ENCODE measurements at places on chromosomes 2 and 18.

- no peak for DNase-seq
Measured at GRCh38 chr18:2939317-2939716, 73.6 kb downstream of the LPIN2 start.

DNA sequence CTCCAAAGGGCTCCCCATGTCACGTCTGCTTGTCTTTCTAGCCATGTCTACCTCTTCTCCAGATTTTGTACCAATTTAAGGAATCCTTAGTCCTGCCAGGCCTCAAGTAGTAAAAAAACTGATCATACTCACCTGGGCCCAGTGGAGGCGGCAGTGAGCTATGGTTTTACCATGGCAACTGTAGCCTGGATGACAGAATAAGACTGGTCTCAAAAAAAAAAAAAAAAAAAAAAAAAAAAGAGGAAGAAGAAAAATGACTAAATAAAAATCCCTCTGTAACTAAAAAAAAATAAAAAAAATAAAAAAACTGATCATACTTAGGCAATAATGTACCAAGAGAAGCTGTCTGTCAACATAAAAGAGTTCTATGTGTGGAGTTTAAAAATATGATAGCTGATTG is 221.6 kb downstream of the NR4A2 start:
- no peak for DNase-seq

DNA sequence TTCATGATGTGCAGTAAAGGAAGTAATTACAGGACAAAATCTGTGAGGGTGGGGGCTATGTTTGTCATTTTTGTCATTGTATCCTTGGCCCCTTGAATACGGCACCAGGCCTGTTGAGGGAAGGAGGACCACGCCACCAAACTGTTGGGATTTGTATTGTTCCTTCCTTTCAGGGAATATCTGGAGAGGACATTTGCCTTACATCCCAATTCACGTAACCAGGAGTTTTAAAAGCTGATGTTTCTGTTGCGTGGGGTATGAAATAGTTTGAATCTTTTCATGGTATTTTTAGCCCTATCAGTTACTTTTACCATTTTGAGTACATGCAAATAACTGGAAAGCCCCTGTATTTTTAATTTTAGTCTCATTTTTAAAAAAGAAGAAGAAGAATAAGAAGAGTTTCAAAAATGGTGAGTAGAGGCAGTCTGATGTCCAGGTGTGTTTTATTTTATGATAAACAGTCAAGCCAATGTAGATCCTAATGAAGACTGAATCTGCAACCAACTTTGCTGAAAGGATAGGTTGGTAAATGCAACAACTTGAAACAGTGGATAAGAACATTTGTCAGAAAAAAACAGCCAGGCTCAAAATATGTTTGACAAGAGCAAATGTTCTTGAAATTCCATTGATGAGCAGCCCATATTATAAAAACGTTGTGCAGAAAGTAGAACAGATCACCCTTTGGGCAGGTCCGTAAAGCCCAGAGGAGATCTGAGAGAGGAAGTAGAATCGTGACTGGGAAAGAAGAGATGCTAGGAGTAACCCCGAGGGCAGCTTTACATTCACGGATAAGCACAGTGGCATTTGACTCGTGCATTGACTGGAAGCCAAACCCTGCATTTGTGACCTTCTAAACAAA is 54.5 kb downstream of the RASGRP3 start:
- no peak for DNase-seq

GRCh38 chr2:45885171-45885621 is 233.7 kb downstream of the PRKCE start:
- DNase-seq = no peak

GRCh38 chr2:230863442-230864121 is 1.2 kb upstream of the ITM2C start:
- no peak for DNase-seq

DNA sequence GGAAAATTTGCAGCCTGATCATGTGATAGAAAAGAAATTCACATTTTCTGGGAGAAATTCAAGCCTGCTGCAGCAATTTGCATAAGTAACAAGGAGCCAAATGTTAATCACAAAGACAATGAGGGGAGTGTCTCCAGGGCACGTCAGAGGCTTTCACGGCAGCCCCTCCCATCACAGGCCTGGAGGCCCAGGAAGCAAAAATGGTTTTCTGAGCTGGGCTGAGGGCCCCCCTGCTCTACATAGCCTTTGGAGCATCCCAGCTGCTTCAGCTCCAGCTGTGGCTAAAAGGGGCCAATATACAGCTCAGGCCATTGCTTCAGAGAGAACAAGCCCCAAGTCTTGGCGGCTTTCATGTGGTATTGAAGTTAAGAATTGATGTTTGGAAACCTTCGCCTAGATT is 445.3 kb upstream of the ZEB2 start:
- no peak for DNase-seq

DNA sequence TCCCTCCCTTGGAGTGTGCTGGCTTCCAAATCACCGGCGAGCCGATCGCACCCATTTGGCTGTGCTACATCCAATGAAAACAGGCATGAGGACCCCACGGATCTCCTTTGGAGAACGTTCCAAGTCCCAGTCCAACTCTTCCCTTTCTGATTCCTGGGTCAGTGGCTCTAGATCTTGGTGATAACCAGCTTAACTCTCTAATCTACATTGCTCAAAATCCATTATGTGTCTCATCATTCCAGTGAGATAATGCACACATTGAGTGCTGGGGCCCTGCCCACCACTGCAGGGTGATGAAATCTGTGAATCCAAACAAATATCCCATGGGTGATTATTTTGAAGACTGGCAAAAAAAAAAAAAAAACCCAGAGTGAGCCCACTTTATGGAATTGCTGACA is 232.7 kb upstream of the COPS8 start:
- no peak for DNase-seq

DNA sequence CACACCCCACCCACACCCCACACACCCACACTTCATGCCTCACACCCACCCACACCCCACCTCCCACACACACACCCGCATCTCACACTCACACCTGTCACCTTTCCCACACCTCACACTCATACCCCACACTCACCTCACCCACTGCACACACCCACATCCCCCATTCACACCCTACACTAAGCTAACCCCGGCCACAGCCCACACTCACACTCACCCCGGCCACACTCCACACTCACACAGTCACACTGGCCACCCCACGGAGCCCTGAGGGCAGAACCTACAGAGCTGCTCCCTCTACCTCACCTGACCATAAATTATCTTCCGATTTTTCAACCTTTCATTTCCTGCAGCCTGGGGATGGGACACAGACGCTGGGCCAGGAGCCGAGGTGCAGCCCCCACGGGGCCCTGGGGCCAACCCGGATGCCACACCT is 241.3 kb downstream of the HDAC4 start:
- DNase-seq = no peak

DNA sequence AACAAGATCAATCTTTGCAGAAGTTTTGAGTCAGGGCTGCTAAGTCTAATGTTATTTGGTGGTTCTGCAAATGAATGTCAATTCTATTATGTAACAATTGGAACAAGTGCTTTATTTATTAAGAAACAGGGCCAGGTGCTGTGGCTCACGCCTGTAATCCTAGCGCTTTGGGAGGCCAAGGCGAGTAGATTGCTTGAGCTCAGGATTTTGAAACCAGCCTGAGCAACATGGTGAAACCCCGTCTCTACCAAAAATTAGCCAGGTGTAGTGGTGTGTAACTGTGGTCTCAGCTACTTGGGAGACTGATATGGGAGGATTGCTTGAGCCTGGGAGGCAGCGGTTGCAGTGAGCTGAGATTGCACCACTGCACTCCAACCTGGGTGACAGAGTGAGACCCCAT is 13.2 kb upstream of the RNF103 start:
- no peak for DNase-seq

- DNase-seq = no peak
Measured at GRCh38 chr18:67428805-67429204, 87.7 kb downstream of the DSEL start.

DNA sequence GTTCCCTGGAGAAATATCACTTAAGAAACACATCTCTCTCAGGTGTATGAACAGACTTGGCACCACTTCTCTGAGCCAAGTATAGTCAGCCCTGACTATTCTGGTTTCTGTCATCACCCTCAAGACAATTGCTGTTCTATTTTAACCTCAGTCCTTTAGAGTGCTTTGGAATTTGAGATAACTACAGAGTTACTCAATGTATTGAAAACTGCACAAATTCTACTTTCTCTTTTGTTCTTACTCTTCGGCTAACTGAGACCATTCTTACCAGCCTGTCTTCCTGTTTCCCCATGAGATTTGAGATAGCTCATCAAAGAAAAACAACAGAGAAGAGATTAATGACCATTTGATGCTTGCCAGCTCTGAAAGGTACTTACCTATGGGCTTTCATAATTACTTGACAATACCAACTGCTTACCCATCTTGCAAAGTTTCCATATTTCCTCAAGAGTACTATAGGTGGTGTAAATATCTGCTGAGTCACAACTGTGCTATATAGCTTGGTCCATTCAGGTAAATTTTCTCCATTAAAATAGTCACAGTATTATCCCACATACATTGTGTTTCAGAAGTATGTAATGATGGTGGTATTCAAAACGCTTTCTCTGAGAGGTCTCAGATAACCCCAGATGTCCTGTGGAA is 467.5 kb upstream of the CHST9 start:
- no peak for DNase-seq

- no peak for DNase-seq
Measured at GRCh38 chr18:61967252-61967891, 74.6 kb upstream of the RNF152 start.

- DNase-seq = no peak
Measured at GRCh38 chr2:42194428-42194827, 25.3 kb downstream of the EML4 start.

DNA sequence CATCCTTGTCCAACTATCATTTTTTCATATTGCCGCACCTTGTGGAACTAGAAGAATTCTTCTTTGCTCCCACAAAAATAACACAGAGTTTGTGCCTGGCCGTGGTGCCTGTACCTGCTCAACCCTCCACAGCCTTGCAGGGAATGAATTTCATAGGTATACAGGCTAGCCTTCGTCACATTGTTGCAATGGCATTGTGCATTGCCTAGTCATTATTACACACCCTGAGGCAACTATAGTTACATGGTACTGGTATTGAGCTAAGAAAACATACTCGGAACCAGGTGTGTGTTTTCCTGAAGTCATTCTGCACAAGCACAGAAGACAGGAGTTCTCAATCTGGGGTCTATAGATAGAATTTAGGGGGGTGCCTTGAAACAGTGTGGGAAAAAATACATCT is 188.0 kb upstream of the CTAGE1 start:
- no peak for DNase-seq

- no peak for DNase-seq
Measured at GRCh38 chr2:218980735-218981389, 4.1 kb downstream of the FEV start.

DNA sequence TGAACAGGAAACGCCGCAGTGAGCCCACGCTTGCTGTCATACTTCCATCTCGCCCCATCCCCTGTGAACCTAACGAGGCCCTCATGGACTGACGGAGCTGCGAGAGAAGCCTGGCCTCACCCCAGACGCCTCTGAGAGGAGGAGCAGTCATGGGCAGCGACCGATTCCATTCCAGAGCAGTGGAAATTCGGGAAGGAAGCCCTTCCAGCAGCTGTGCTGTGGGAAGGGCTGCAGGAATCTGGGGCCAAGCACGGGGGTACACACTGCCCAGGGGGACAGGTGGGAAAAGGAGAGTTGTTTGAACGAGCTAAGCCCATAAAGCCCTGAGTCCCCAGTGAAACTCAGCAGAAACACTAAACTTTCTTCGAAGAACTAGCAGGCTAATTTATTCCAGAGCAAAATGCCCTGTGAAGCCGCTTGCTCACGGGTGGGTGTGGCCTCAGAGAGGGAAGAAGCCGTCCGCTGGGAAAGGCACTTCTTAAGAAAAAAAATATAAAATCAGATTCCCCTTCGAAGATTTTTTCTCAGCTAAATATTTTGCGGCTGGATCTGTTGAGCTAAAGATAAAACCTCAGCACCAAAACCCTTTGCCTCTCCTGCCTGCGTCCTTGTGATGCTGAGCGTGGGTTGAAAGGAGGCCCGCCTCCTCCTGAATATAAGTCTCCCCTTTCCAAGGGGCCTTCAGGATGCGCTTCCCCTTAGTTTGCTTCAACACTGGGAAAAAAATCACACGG is 38.2 kb downstream of the ANKMY1 start:
- DNase-seq = no peak

- no peak for DNase-seq
Measured at GRCh38 chr2:227783404-227784138, 30.1 kb upstream of the CCL20 start.

- no peak for DNase-seq
Measured at GRCh38 chr18:26864658-26865057, 849 bp downstream of the AQP4 start.

DNA sequence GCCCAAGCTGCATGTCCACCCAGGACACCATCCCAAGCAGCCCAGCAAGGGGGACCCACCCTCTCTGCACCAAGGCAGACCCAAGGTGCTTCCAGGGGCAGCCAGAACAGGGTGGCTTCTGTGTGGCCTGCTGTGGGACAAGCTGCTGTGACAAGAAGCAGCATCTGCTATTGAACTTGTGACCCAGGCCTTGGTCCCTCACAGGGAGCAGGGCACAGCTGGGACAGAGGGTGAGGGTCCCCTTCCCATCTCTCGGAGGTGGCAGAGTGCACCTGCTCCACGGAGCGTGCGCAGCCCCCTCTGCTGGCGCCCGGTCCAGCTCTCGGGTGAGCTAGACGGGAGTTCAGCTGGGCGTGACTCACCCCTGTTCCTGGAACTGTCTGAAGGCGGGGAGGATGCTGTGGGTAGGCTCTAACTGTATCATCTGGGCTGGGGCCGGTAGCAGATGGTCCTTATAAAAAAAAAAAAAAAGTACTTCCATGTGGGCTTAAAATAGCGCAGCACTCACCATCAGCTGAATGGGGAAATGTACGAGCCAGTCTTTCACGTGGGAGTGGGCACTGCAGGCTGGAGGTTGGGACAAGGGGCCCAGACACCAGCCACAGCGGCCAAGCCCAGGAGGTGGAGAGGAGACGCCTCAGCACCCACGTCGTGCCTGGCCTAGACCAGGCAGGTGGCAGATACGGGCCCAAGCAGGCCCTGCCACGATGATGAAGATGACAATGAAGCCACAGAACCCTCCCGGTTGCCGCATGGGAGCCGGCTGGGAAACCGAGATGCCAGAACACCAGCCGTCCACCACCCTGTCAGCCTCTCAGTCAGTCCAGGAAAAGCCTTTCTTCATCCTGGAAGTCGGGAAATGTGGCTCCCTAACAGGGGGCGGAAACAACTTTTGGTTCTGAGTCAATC is 136.8 kb upstream of the ID2 start:
- no peak for DNase-seq

- no peak for DNase-seq
Measured at GRCh38 chr2:75333646-75334045, 134.3 kb upstream of the TACR1 start.

DNA sequence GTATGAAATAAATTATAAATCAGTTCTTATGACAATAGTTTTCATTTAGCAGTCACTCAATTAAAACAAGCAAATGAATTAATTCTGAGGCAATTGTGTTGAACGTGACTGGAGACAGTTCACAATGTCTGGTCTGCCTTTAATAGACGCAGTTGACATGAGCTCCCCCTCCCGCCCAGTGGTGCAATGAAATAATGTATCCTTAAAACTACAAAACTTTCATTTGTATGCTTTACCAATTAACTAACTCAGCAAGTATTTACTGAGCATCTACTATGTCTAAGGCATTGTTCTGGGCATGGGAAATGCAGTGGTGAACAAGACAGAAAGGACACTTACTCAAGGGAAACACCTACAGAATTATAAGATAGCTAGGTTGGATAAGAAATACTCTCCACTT is 3.5 kb upstream of the DSC2 start:
- DNase-seq = no peak

GRCh38 chr2:223101340-223102039 is 49.5 kb downstream of the KCNE4 start:
- DNase-seq = no peak

- DNase-seq = peak; percentile 29
Measured at GRCh38 chr2:32484937-32485336, 128.1 kb downstream of the BIRC6 start.

Measured in SW 1271 (cell line).